ENCODE measurements at places on chromosomes 7 and 10.
A peak's percentile ranks its signal among the peaks of the same experiment; 100 is the strongest.

- no peak for DNase-seq
These were observed 612.4 kb downstream of the ANKRD7 start for GRCh38 chr7:118836933-118837332.

DNA sequence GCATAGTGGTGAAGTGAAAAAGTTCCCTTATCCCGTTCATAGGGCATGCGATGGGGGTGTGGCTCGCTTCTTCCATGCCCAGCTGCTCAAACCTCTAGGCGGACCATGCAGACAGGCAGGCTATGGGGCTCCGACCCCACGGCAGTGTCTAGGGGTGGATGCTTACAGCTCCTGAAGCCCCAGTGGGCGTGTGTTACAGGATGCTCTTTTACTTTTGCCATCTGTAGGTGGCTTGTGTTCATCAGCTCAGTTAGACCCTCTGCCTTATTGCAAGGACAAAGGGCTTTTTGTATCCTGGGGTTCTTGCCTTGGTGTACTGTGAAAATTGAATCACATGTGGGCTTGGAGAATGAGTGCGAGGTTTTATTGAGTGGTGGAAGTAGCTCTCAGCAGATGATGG is at the start of gene MYL10:
TSS of gene MYL10 (minus strand) at position 126 of the 400 bp plus-strand sequence. CDS start 178 bp downstream, outside the sequence.
- no peak for DNase-seq

DNA sequence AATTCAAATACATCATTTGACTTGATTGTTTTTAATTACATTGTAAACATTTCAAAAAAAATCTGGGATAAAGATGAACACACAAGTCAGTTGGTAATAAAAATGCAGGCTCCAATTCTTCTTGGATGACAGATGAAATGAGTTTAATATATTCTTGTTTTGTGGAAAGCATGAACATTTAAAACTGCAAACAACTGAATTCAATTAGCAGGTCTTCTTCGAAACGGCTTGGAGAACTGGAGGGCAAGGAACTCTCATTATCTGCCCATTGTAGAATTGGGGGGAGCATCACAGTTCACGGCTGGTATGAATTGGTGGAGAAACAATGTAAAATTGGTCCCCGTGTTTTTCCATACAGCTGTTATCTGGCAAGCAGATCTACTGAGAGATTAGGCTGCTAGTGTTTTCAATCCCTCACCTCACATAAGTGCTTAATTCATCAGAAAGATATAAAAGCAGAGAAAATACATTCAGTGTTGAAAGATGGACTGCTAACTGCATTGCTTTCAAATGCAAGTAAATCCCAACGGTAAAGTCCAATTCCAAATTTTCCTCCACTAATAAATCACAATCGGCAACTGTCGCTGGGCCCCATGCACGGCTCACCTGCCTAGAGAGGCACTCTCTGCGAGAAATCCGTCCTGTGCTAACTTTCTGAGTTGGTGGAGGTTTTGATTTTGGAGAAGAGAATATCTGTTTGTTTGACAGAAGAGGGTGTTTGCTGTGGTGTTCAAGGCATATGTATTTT is 199.5 kb downstream of the ZNF438 start:
- no peak for DNase-seq

- DNase-seq: no peak
These were observed 133.9 kb downstream of the DNAJB6 start for GRCh38 chr7:157470701-157471131.

- DNase-seq: no peak
These were observed 227.7 kb downstream of the MAD1L1 start for GRCh38 chr7:2004841-2005725.

DNA sequence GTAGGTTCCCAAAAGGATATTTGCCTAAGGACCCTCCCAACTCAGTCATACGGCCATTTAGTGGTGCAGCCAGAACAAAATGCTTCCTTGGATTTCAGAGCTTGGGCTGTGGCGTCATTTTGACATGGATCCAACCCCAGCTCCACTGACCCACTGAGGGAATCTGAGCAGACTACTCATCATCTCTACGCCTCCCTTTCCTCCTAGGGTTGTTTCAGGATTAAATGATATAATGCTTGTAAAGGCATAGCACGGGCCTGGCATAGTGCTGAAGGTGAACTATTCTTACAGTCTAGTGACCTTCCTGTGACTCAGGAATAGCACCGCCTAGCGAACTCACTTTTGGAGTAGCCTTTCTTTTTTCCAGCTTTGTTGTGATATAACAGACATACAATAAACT is 70.3 kb upstream of the LOXL4 start:
- DNase-seq: no peak

GRCh38 chr7:26949319-26949718 is 84.9 kb upstream of the SKAP2 start:
- DNase-seq: no peak

DNA sequence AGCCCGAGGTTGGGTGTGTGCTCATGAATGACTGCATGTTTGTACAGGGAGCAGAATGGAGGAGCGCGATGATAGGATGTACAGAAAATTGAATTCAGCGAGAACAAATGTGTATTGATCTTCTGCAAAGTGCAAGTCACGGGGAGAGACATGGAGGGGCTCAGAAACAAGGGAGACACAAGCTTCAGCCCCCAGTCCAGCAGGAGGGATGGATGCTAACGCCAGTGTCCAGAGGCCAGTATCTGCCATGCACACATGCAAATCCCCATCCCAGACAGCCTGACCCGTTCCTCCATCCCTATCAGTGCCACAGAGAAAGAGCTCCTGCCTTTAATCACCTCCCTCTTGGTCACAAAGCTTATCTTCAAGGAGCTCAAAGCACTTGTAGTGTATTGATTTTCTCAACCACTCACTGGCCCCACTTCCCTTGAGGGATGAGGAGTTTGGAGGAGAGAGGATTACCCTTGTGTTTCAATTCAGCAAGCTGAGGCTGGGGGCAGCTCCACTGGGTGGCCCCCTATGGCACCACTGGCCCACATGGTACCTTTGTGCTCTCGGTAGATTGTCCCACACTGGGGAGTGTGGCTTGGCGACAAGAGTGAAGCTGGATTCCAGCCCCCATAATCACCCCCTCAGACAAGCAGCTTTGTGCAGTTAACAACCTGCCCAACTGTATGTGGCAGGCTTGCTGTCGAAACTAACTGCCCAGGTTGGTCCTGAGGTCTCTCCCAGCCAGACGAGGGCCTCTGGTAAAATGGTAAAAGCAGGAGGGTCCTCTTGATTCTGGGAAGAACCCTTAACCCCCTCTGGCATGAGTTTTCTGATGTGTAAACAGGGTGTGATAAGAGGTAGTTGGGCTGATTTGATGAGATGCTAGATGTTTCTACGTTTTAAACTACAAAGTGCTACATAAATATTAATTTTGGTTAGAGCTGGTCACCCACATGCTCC is 151.6 kb upstream of the UNC5B start:
- DNase-seq: no peak

DNA sequence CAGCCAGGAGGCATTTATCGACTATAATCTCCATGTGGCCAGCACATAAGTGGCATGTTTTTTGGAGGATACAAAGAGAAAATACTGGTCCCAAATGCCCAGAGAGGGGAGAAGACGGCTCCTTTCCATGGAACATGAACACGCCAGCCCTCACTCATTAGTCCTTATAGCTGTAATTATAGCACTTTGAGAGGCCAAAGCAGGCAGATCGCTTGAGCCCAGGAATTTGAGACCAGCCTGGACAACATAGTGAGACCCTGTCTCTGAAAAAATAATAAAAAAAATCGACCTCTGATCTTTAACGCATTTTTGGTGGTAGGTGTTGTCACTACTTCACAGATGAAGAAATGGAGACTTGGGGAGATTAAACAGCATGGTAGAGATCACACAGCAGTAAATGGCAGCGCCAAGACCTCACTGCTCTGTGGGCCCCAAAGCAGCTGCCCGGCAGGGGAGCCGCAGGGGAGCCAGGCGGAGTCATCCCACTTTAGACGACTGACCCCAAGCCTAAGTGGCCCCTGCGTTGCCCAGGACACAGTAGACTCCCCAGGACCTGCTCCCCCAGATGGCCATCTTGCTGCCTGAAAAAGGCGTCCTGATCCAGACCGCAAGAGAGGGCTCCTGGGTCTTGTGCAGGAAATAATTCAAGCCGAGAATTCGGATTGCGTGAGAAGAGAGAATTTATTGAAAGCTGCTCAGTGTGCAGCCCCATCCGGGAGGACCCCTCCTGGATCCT is 21.2 kb upstream of the PRKAG2 start:
- no peak for DNase-seq

DNA sequence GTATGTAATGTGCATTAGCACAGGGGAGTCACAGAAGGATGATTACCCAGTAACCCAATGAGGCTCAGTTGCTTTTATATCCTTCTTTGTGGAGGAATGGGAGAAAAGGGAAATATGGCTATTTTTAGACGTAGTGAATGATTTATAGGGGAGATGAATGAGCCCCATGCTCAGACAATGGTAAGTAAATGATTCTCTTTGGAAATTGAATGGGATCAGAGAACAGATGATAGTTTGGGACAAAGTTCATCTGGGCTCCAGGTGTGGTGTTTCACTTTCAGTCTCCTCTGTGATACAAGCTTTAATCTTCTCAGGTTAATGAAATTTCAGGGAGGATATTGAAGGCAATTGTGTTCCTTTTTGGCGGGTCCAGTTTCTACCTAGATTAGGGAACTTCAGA is 63.0 kb upstream of the MPP7 start:
- no peak for DNase-seq

- DNase-seq: no peak
These were observed at the start of gene ZNF853 for GRCh38 chr7:6614953-6615722. Gene ZNF853 (plus strand): TSS chr7:6615610. CDS start chr7:6616175, 565 bp downstream.

GRCh38 chr7:135147341-135147898 is 452 bp upstream of the TMEM140 start:
- no peak for DNase-seq

GRCh38 chr7:70743531-70744325 is 388.2 kb upstream of the GALNT17 start:
- no peak for DNase-seq

GRCh38 chr10:33406596-33406995 is 72.1 kb upstream of the NRP1 start:
- DNase-seq: no peak

GRCh38 chr7:103773726-103774125 is 215.7 kb downstream of the RELN start:
- no peak for DNase-seq

GRCh38 chr10:33025039-33025438 is 67.0 kb upstream of the ITGB1 start:
- no peak for DNase-seq

DNA sequence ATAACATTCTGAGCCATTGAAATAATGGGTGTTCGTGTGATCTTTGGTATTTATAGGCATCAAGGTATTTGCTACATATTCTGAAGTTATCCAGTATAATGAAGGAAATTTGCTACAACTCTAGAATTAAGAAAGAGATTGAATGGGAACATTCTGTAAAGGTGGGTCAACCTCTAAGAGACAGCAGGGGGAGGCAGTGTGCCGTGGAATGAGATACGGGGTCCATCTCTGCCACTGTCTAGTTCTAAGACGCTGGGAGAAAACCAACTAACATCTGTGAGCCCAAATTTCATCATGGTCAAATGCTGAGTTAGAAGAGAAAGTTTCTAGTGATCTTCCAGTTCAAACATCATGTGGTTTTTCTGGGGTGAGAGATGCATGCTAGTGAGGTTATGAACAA is 368.9 kb downstream of the SORCS1 start:
- peak; percentile 24 for DNase-seq

GRCh38 chr10:133324198-133324792 is 12.4 kb downstream of the CALY start:
- DNase-seq: no peak

DNA sequence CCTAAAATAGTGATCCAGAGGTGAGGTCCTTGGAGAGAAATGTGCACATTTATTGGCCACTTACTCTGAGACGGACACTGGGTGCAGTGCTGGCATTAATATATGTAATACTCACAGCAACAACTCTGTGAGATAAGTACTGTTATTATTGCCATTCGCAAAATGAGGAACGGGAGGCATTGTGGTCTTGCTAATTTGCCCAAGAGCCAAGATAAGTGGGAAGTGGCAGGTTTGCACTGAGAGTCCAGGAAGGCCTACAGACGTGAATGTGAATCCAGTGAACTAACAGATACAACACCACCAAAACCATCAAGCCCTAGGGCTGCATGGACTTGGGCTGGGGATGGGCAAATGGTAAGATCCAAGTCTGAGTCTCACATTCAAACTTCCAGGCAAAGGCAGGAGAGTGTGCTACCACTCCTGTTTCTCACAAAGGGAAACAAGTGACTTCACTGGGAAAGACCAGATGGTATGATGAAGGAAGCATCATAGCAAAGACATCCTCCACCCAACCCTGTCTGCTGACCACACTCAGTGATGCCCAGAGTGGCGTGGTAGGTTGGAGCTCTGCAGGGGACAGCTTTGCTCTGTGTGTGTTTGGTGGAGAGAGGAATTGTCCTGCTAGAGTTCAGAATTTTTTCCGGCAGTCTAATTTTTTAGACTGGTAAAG is 19.2 kb downstream of the TMEM273 start:
- no peak for DNase-seq

GRCh38 chr10:56624082-56624481 is 263.0 kb upstream of the ZWINT start:
- peak; percentile 8 for DNase-seq

DNA sequence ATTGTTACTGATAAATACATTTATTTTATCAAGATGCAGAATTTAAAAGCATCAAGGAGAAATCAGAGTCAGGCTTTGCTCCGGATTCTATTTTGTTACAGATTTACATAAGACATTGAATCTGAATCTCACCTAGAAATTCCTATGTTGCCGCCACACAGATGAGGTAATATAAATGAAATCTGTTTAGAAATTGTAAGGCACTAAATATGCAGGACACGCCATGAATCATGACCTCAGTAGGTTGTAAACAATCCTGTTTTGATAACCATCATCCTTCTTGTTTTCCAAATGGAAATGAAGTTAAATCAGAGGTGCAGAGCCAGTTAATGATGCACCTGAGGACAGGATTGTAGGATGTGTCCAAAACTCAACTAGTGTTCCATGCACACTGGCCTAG is 778.0 kb downstream of the MAGI2 start:
- DNase-seq: no peak

GRCh38 chr10:13038391-13038790 is 36.9 kb upstream of the CCDC3 start:
- DNase-seq: no peak

GRCh38 chr10:99540306-99540656 is 7.5 kb downstream of the NKX2-3 start:
- DNase-seq: no peak

DNA sequence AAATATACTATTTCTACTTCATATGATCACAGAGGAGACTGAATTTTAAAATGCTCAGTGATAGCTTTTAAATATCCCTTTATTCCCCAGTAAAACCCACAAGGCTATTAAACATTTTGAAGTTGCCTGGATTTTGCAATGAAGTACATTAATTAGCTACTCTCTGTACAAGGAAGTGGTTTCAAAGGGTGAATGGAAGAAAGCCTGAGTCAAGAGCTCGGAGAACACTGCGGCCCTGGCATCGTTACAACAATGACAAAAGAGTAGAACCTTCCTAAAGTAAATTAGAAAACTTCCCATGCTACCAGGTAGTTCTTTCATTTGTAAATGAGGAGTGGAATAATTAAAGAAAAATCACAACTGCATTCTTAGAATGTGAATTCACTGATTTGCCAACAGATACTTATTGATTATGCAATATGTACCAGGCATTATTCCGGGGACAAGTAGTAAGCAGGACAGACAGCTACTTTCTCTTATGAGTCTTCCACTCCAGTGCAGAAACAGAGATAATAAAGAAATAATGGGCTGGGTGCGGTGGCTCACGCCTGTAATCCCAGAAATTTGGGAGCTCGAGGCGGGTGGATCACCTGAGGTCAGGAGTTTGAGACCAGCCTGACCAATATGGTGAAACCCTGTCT is 63.0 kb downstream of the ZNF22 start:
- no peak for DNase-seq

GRCh38 chr10:97131666-97132065 is 54.1 kb downstream of the SLIT1 start:
- no peak for DNase-seq
